ENCODE measurements at places on chromosomes 6 and 20.

GRCh38 chr6:28944412-28944865 lies 20.7 kb upstream of the TRIM27 start:
- peak; percentile 83 for DNase-seq

- DNase-seq: no peak
These were observed 457.9 kb downstream of the PLCB1 start for GRCh38 chr20:8589956-8590355.

- DNase-seq: no peak
These were observed 674.8 kb upstream of the CITED2 start for GRCh38 chr6:140049251-140049650.

DNA sequence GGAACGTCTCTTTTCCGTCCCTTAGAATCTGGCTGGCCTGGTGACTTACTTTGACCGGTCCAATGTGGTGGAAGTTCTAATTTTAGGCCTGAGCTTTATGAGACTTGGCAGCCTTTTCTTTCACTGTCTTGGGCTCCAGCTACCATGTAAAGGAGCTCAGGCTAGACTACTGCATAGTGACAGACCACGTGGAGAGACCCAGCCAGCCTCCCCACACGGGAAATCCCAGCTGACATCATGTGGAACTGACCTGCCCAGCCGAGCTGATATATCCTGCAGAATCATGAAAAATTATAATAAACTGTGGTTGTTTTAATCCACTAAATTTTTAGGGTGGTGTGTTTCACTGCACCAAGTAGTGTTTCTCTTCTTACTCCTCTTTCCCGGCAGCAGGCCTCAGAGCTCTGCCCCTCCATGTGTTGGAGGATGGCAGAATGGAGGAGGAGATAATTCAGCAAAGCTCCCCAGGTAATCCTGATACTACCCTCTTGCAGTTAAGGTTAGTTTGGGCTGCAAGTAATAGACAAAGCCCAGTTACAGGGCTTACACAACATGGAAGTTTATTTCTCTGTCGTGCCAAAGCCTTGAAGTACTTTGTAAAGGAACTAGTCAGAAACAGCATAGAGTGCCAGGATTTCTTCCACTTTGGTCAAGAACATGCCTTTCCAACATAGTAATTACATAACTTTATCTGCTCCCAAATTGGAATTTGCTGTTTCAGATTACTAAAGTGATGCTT lies 87.5 kb downstream of the SH3BGRL2 start:
- DNase-seq: no peak

DNA sequence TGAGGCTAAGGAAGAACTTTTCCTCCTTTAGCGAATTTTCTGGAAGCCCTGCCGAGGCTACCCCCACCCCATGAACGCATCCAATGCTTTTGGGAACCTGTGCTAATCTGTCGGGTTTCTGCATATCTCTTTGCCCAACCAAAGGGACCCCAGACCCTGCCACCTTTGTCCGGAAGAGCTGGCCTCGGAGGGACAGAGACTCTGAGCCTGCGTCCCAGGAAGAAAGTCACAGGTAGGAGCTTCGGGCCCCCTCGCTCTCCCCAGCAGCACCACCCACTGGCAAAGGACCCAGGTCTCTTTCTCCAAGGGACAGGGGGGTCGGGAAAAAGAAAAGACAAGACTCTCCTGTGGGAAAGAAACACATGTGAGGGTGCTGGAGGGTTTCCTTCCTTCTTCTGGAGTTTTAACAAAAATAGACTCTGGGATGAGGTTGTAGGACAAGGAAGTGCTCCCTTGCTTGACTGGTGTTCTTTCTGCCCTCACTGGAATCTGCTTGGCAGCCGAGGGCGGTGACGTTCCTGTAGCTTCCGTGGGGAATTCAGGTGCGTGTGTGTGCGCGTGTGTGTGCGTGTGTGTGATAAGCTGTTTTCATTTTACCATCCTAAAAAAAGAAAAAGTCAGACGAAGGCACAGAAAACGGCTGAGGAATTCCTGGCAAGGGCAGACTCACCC lies 16.3 kb upstream of the FOXC1 start:
- no peak for DNase-seq

- DNase-seq: no peak
These were observed 69.2 kb downstream of the PDE7B start for GRCh38 chr6:135920689-135921088.

- DNase-seq: no peak
These were observed 7.6 kb downstream of the DHX35 start for GRCh38 chr20:38969708-38970107.

- peak; percentile 68 for DNase-seq
These were observed 43.1 kb downstream of the SLC17A5 start for GRCh38 chr6:73610444-73611275.

GRCh38 chr20:62725596-62726268 lies 17.1 kb downstream of the NTSR1 start:
- DNase-seq: no peak

- no peak for DNase-seq
These were observed 136.1 kb downstream of the TFAP2A start for GRCh38 chr6:10278746-10279145.

DNA sequence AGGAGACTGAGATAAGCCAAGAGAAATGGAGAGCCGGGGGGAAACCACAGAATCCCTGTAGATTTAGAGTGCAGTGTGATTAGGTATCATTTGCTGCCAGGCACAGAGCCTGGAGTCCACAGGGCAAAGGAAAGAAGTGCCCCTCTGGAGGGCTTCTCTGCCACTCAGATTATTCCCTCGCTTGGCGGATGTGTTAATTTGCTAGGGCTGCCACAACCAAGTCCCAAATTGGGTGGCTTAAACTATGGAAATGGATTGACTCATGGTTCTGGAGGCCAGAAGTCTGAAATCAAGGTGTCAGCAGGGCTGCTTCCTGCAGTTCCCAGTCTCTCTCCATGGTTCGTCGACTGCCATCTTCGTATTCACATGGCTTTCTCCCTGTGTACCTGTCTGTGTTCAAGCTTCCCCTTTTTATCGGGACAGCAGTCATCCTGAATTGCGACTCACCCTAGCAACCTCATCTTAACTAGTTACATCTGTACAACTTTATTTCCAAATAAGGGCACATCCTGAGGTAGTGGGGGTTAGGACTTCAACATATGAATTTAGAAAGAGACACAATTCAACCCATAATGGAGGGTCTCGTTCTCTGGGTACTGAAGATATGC lies 122.2 kb downstream of the ANKRD60 start:
- DNase-seq: no peak

GRCh38 chr6:15368186-15368585 lies 122.3 kb downstream of the JARID2 start:
- no peak for DNase-seq

DNA sequence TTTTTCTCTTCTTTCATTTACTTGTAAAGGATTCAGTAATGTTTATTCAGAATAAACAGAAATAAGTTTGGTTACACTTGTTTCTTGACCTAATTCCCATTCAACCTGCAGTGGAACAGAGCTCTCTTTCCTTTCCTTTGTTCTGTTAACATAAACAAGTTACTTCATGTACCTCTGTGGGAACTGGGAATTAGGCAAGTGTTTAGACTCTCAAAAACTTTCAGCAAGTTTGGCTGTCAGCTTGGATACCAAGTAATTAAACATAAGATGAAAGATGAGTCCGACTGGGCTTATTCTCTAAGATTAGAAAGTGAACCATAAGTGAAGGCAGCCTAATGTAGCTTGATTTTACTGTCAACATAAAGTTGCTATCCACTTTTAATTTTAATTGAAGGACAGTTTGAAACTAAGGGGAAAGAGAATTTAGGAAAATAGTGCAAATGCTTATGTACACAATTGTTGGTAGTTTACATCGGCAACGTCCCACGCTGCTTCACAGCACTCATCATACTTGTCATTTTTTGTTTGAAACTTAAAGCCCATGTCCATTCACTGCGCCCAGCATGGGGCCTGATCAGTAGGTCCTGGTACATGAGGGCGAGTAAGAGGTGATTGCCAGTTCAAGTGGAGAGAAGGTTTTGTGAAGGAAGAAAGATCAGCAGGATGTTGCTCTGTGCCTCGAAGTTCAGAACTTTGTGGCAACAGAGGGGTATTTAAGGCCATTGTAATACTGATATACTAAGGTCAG lies 113.0 kb downstream of the PLEKHG1 start:
- no peak for DNase-seq

DNA sequence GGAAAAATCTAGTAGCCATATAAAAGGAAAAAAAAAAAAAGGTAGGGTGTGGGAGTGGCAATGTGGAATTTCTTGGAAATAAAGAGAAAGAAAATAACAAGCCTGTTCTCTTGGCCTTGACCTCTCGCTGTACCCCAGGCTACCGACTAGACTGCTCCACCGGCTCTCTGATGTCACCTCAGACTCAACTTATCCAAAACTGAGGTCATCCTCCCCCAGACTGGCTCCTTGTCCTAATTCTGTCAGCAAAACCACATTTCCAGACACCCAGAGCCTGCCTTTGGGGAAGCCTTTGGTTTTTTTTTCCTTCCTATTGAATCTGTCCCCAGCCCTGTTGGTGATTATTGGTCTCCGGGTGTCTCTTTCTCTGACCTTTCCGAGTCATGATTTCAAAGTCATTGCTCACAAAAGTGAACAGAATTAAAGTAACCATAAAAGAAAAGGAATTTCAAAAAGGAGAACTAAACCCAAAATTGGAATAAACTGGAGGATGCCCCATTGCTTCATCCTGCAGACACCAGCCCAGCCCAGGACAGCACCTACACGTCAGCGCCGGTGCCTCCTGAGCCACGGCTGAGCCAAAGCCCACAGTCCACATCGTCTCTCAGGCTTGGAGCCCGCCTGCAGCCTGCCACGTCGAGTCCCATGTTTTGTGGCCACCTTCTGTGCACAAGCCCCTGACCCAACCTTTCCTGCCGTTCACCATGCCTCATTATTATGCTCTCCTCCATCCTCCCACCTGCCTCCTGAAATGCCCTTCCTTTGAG lies 170.7 kb downstream of the MYLK4 start:
- no peak for DNase-seq

- DNase-seq: no peak
These were observed 4.9 kb downstream of the TRAF3IP2 start for GRCh38 chr6:111600588-111601445.

GRCh38 chr6:10401632-10402223 lies 13.1 kb downstream of the TFAP2A start:
- no peak for DNase-seq
